Ovary (tissue), 10 donors: ENCODE measurements at places on chromosomes 6 and 20. TPM values are rescaled to one million over a fixed set of nuclear protein-coding genes. Genes with fewer than 3 reads are reported as not detected.
A peak's percentile ranks its signal among the peaks of the same experiment; 100 is the strongest.

- no peaks in the 10 kb centered on the region for H3K36me3 ChIP-seq
- H3K4me3 ChIP-seq = no peak overlapping the region
Measured at GRCh38 chr20:50578778-50579165, 68.6 kb downstream of the PTPN1 start.

GRCh38 chr20:53077373-53078205 lies 105.4 kb downstream of the TSHZ2 start:
- peaks cover 31% of the 10 kb centered on the region for H3K4me1 ChIP-seq
- H3K36me3 ChIP-seq = no peaks in the 10 kb centered on the region
- no peaks in the 10 kb centered on the region for H3K27me3 ChIP-seq
- H3K27ac ChIP-seq = no peak overlapping the region
- no peak for DNase-seq

DNA sequence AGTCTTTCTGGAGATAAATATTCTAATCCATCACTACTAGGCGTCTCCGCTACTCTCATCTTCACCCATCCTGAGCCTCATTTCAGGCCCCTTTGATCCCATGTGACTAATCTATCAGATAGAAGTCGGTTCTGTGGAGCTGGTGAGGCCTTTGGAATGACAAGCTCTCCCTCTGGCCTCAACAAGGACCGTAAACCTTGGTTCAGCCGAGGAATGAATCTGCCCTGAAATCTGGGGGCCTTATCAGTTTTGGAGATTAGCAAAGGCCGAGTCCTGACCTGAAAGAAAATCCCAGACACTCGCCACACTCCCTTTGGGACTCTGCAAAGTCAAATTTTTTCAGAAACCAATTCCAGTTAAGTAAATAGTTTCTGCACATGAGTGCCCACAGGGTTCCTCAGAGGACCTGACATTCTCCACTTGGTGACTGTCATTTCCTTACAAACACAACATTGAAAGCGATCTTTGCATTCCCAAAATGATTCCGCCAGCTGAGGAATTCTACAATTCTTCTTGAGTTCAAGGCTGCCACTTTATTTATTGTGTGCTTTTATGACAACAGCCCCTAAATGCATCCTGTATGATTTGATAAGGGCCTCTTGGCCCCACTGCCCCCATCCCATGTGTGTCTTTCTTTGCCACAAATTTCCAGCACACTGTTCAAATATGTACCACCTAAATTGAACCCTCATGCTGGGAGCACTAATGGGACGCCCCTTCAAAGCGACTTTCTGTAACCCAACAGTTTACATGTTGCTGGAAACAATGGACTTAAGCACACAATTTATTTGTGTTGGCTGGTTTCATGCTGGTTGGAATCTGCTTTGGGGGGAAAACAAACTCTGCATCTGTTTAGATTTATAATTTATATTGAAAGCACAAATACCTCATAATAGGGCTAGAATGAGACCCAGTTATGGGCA lies 10.0 kb upstream of the RIPOR3 start:
- no peaks in the 10 kb centered on the region for H3K27me3 ChIP-seq
- H3K36me3 ChIP-seq = no peaks in the 10 kb centered on the region
- no peak for DNase-seq
- no peaks in the 10 kb centered on the region for H3K4me1 ChIP-seq
- no peak overlapping the region for H3K27ac ChIP-seq

DNA sequence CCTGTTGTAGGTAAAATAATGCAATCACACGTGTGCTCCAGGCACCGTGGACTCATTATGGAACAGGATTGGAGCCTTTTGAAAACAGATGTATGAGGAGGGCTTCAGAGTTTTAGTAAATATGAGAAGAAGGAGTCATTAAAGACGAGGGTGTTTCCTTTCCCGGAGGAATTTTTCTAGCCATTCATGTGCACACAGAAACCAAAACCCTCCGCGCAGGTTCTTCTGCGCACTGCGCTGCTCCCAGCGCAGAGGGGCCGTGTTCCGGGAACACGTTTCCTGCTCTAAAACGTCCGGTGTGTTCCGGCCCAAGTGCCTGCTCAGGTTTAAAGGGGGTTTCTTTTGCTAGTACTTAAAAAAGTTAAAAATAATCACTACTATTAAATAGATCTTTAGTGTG lies 11.6 kb downstream of the GPR31 start:
- no peaks in the 10 kb centered on the region for H3K36me3 ChIP-seq
- H3K4me3 ChIP-seq = no peak overlapping the region
- no peak for DNase-seq
- no peaks in the 10 kb centered on the region for H3K27me3 ChIP-seq
- H3K4me1 ChIP-seq = no peaks in the 10 kb centered on the region
- no peak overlapping the region for H3K27ac ChIP-seq

GRCh38 chr20:35087791-35088190 lies 4.8 kb downstream of the TRPC4AP start:
- DNase-seq = no peak
- peaks cover 3% of the 10 kb centered on the region for H3K4me1 ChIP-seq
- no peaks in the 10 kb centered on the region for H3K36me3 ChIP-seq
- no peaks in the 10 kb centered on the region for H3K27me3 ChIP-seq
- H3K4me3 ChIP-seq = no peak overlapping the region

Gene ROS1
- total RNA-seq = 0.03 TPM

Gene MCM9
- total RNA-seq = 17.5 TPM

GRCh38 chr6:123587838-123588545 lies 48.8 kb downstream of the TRDN start:
- no peak for DNase-seq
- no peaks in the 10 kb centered on the region for H3K4me1 ChIP-seq
- H3K27ac ChIP-seq = no peak overlapping the region
- no peaks in the 10 kb centered on the region for H3K36me3 ChIP-seq
- H3K27me3 ChIP-seq = no peaks in the 10 kb centered on the region

GRCh38 chr6:56483929-56484328 lies 158.8 kb downstream of the DST start:
- H3K27ac ChIP-seq = no peak overlapping the region
- DNase-seq = no peak
- no peaks in the 10 kb centered on the region for H3K27me3 ChIP-seq
- H3K36me3 ChIP-seq = no peaks in the 10 kb centered on the region
- H3K4me3 ChIP-seq = no peak overlapping the region
- H3K4me1 ChIP-seq = no peaks in the 10 kb centered on the region

DNA sequence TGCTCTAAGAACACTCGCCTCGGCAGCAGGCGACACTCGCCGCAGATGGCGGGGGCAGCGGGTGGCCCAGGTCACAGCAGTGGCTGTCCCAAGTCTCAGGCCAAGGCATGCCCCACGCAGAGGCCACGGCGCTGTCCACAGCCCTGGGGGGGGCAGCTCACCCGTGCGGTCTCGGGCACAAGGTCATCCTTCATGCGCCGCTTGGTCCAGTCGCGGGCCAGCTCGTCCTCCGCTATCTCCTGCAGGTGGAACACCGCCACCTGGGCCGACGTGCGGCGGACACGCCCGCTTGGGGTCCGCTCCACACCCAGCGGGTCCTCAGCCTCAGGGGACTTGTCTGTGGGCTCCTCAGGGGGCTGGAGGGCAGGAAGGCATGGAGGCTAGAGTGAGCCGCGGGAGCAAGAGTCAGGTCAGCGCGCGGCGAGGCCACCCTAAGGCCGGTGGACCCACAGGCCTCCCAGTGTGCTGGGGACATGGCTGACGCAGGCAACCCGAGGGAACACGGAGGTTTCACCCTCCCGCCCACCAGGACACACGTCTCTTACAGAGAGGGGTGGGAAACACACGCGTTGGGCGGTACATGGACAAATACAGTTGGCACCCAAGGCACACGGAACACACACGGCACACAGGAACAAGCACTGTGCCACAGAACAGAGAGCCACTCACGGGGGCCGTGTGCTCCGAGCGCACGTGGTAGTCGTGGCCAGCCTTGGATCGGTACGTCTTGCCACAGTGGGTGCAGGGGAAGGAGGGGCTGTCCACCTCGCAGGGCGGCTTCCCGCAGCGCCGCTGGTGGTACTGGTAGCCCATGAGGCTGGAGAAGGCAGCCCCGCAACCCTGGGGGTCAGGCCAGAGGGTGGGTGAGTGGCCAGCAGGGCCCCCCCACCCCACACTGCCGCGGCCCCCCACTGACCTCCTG lies 6.5 kb upstream of the UCKL1 start:
- no peaks in the 10 kb centered on the region for H3K27me3 ChIP-seq

Gene FRS3
- 2.6 TPM for total RNA-seq

GRCh38 chr20:16415071-16416053 lies 157.9 kb downstream of the KIF16B start:
- H3K27me3 ChIP-seq = no peaks in the 10 kb centered on the region
- no peak overlapping the region for H3K27ac ChIP-seq
- no peak overlapping the region for H3K4me3 ChIP-seq
- H3K36me3 ChIP-seq = no peaks in the 10 kb centered on the region

DNA sequence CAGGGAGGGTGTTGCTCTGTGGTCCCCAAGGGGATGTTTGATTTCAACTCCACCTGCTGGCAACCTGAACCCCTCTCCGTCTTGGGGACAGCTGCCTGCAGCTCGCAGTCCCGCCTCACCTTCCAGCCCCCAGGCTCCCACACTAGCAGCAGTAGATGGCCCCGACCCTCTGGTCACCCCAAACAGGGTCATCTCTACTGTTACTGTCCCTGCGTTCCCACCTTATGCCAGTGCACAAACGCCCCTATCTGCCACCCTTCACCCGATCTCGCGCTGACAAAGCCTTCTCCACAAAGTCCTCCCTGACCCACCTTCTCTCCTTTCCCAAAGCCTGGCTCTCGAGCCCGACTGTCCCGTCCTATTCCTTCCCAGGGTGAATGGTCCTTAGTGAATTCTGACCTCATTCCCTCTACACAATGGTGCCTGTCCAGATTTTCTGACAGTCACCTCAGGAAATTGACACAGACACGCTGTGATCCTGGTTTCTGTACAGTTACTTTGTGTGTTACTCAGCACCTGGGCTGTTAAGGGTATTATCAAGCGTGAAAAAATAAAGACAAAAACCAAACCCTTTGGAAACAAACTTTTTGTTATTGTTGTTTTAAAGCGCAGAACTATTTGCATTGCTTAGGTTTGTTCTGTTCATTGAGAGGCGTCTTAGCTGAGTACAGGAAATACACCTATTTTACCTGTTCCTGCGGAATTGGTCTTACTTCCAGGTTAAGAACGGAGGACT lies 728 bp downstream of the FUT9 start:
- DNase-seq = peak; percentile 1
- no peak overlapping the region for H3K27ac ChIP-seq
- no peaks in the 10 kb centered on the region for H3K27me3 ChIP-seq
- H3K4me1 ChIP-seq = peaks cover 8% of the 10 kb centered on the region

DNA sequence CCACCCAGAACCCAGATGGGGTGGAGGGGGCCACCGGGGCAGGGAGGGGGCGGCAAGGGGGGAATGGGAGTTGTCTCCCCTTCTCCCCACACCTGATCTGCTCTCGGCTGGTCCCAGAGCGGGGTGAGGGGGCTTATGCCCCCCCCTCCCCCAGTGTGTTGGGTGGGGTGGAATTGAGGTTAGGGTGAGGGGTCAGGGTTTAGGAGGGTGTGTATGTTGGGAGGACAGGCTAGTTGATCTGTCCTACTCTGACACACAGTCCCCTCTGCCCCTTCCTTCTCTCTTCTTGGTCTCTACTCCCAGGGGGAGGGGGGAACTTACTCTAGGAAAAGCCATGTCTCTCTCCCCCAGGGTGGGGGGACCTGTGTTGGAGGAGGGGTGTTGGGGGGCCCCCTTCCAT lies 1.9 kb upstream of the ZBTB9 start:
- DNase-seq = no peak
- H3K4me1 ChIP-seq = peaks cover 6% of the 10 kb centered on the region
- no peak overlapping the region for H3K27ac ChIP-seq
- H3K4me3 ChIP-seq = no peak overlapping the region

- no peaks in the 10 kb centered on the region for H3K27me3 ChIP-seq
- no peaks in the 10 kb centered on the region for H3K36me3 ChIP-seq
- H3K27ac ChIP-seq = no peak overlapping the region
- no peak overlapping the region for H3K4me3 ChIP-seq
Measured at GRCh38 chr6:157261606-157262005, 61.7 kb downstream of the TMEM242 start.

GRCh38 chr20:51876313-51876940 lies 74.1 kb upstream of the SALL4 start:
- H3K27ac ChIP-seq = no peak overlapping the region
- H3K4me1 ChIP-seq = no peaks in the 10 kb centered on the region
- H3K27me3 ChIP-seq = no peaks in the 10 kb centered on the region
- DNase-seq = no peak

Gene RNF182
- total RNA-seq = 0.42 TPM

DNA sequence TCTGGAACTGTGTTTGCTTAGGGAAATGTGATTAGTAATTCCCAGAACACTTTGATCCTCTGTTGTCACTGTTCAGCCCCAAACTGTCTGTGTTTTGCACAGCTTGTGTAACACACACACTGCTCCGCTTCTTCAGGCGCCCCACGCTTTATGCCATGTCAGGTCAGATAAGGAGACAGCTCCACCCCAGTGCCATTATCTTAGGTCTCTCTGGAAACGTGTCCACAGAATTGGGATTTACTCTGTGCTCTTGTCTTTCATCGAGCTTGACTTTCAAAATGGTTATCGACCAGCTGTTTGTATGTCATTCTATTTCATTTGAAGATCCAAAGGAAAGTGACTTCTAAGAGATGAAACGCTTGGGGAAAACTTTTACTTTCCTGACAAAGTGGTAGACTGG lies 106.4 kb upstream of the SSTR4 start:
- H3K4me1 ChIP-seq = peaks cover 3% of the 10 kb centered on the region
- no peaks in the 10 kb centered on the region for H3K36me3 ChIP-seq
- H3K4me3 ChIP-seq = no peak overlapping the region
- no peak overlapping the region for H3K27ac ChIP-seq
- no peak for DNase-seq

- H3K27ac ChIP-seq = no peak overlapping the region
- H3K27me3 ChIP-seq = no peaks in the 10 kb centered on the region
- DNase-seq = no peak
- H3K36me3 ChIP-seq = no peaks in the 10 kb centered on the region
Measured at GRCh38 chr6:52390361-52390727, 28.4 kb downstream of the PAQR8 start.

Gene ZC3H12D
- 0.36 TPM for total RNA-seq

- no peak for DNase-seq
- H3K36me3 ChIP-seq = no peaks in the 10 kb centered on the region
- H3K27ac ChIP-seq = no peak overlapping the region
- no peak overlapping the region for H3K4me3 ChIP-seq
- H3K27me3 ChIP-seq = no peaks in the 10 kb centered on the region
- H3K4me1 ChIP-seq = peaks cover 8% of the 10 kb centered on the region
Measured at GRCh38 chr6:3454273-3455010, 2.4 kb downstream of the SLC22A23 start.

DNA sequence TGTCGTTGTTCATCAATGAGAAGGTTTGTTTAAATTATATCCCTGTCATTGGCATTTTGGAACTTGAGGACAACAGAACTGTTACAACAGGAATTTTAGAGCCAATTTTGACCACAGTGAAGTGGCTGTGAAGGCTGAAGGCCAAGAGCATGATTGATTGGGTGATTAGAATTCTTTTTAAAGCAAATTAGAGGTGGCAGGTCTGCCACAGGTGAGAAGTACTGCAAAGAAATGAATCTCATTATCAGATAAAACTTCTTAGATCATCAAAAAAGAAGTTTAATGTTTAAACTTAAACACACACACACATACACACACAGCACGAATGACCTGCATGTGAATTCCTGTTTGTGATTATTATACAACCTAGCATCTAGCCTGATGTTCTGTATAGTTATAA lies 32.4 kb downstream of the FARS2 start:
- no peak for DNase-seq
- H3K27ac ChIP-seq = no peak overlapping the region

Gene RIPPLY2
- total RNA-seq = not detected

Gene COL10A1
- not detected for total RNA-seq

- peaks cover 5% of the 10 kb centered on the region for H3K4me1 ChIP-seq
- no peaks in the 10 kb centered on the region for H3K36me3 ChIP-seq
- no peak overlapping the region for H3K27ac ChIP-seq
- H3K27me3 ChIP-seq = no peaks in the 10 kb centered on the region
Measured at GRCh38 chr6:42367353-42368011, 84.2 kb downstream of the TRERF1 start.

Gene HRH3
- total RNA-seq = not detected

GRCh38 chr20:47455133-47456040 lies 46.3 kb upstream of the NCOA3 start:
- H3K27ac ChIP-seq = no peak overlapping the region
- H3K4me1 ChIP-seq = no peaks in the 10 kb centered on the region
- no peaks in the 10 kb centered on the region for H3K36me3 ChIP-seq
- H3K27me3 ChIP-seq = no peaks in the 10 kb centered on the region
